Right ventricle myocardium inferior (tissue), 1 donor: ENCODE measurements at places on chromosomes 7 and 10. TPM values are rescaled to one million over a fixed set of nuclear protein-coding genes. Genes with fewer than 3 reads are reported as not detected.

DNA sequence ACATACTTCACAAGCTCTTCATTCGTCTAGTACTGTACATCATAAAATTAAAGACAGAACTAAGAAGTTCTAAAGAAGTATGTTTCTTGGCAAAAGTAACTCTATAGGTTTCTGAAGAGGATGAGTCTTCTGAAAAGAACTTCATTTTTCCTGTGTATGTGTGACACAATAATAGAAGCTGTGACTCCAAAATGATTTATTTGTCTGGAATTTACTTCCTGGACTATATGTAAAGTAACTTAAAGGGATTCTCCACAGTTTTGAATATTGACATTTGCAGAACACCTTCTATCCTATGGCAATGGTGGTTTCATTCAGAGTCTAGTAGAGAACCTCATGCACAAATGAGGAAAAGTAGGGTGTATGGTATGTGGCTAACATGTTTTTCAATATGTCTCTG is 19.8 kb upstream of the CLDN12 start:
- no peak for DNase-seq

Gene GFRA1
- 7.3 TPM for total RNA-seq

Gene SVOPL
- total RNA-seq: not detected

Gene ZNF365
- not detected for total RNA-seq

- no peak for DNase-seq
Observed at GRCh38 chr7:45129181-45129800, 17.8 kb upstream of the TBRG4 start.

Gene FUOM
- total RNA-seq: 7.9 TPM

GRCh38 chr7:41567031-41567730 is 135.7 kb downstream of the INHBA start:
- DNase-seq: no peak

DNA sequence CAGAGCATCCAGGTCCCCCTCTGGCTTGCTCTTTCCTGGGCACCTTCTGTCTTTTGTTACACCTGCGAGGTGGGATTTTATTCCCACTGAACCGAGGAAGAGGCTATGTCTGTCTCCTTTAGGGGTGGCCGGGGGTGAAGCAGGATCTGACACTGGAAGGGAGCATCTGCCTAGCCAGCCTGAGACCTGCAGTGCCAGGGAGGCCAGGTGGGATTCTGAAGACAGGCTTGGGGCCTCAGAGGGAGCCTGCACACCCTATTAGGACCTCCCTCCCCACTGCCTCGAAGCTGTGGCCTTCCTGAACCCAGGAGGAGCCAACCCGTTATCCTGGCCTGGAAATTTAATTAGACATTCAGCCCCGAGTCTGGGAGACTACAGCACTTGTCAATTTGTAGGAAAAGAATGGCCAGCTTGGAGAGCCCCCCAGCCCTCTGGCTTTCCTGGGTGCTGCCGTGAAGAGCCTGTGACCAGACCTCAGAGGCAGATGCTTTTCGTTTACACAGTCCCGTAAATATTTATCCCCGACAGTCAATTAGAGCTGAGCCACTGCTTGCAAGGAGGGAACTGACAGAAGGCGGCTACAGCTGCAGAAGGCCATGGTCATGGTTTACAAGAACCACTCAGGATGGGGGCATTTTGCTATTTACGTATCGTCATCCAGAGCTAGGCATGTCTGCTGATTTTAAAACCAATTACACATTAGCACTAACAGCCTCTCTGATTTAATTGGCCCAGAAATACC is 19.7 kb downstream of the CHAT start:
- DNase-seq: no peak

- DNase-seq: no peak
Observed at GRCh38 chr10:74365109-74365508, 214.1 kb downstream of the ADK start.

GRCh38 chr7:21572331-21573313 is 29.8 kb downstream of the DNAH11 start:
- DNase-seq: no peak

DNA sequence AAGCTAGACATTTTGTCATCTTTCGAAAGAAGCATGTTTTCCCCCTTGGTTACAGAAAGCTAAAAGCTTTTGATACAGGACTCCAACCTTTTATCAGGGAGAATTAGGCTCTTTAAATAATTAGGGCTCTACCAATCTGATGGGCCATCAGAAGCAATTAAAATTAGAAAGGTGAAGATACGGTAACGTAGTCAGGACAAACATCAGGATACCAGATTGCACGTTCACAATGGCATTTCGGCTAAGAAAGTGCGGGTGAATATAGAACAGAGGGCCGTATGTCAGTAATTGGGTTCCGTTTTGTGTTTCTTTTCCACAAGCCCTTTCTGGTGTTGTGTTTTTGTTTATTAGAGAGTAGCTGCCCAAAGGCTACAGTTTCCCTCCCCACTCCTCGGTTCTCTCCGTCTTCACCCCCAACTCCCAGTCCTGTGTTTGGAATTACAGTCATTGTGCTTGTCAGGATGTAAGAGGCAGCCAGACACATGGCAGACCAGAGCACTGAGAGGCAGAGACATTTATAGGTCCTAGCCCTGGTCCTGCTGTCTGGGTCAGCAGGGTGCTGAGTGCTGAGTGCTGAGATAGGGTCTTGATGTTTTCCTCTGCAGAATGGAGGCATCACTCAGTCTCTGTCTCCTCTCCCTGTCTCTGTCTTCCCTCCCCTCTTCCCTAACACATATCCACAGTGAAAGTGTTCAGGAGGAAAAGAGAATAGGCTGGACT is 5.5 kb downstream of the PFKP start:
- DNase-seq: no peak

- DNase-seq: no peak
Observed at GRCh38 chr10:75379817-75380216, 21.7 kb downstream of the ZNF503 start.

DNA sequence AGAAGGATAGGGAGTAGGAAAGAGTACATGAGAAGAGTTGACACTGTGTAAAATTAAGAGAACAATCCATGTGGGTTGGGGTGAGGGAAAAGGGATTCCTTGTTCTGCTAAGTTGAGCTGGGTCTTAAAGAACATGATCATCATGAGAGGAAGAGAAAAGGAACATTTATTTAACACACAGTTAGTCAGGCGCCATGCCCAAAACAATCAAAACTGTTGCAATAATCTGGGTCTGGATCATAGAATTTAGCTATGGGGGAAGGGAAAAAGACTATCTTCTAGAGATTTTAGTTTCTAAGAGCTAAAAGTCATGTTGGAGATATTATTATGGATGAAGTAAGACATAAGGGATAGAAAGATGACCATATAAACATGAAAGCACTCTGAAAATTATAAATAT is 178.9 kb downstream of the SEM1 start:
- DNase-seq: no peak

DNA sequence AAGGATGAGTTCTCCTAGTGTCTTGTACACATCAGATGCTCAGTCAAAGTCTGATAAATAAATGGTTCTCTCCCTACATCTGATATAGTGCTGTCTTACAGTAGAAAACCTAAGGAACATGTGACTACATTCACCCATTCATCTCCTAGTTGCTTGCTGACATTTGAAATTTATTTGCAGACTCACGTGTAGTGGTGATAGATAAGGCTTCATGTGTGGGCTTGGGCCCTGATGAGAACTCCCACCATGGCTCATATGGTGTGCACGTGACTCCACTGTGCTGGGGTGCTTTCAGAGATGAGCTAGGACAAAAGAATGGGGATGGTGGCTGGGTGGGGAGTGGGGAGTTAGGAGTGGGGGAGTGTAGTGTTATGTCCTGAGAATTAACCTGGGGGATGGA is 287.3 kb downstream of the RPS24 start:
- no peak for DNase-seq

Gene COBL
- total RNA-seq: 88.3 TPM

DNA sequence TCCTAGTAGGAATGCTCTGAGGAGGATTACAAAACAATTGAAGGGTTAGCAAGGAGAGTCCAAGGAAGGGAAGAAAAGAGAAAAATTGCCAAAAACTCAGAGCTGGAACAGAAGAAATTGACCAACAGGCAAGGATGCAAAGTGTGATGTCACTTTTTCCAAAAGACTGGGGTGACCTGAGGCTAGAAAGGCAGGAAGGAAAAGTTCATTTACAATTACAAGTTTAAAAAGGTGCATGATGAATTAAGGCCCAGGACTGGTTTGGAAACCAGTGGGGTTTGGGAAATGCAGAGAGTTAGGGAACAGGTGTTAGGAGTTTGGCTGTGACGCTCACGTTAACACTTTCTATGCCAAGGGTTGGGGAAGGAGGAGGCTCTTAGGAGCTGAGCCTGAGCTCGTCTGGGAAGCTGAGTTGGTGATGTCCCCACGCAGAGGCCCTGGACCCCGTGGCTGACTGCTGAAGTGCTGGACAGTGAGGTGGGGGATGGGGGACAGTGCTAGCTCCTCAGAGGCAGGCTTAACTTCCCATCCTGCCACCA is 92.6 kb upstream of the PODXL start:
- DNase-seq: peak; percentile 40

Gene MMD2
- not detected for total RNA-seq

DNA sequence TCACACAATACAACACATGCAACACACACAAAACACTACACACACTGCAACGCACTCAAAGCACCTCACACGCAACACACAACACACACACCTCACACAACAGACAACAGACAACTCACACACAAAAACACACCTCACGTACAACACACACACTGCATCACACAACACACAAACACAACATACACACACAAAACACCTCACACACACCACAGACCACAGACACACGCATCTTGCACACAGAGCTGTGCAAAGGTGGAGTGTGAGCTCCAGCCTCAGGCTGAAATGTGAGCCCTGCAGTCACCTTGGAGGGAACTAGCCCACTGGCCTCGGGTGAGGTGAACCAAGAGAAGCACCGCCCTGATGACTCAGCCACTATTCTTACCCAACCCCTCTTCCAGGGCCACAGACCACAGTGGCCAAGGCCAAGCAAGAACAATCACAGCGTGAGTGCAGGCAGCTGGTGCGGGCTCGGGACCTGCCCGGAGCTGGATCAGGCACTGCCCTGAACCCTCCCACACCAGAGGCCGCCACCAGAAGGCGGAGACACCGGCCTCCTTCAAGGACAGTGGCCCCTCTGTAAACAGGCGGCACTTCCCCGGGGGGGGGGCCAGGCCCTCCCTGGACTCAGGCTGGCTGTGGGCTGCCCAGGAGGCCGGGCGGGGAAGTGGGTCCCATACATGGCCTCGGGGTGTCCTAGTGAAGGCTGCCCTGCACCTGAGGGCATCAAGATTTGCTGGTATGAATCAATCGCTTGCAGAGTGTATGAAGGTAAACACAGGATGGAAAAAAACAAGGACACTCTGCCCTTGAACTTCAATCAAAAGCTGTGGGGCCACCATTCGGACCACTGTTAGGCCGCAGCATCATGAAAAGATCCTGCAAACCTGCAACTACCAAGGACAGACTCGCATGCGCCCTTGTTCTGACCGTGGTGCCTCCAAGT is 106.7 kb downstream of the TNS3 start:
- peak; percentile 89 for DNase-seq

Gene AP3M1
- total RNA-seq: 28.0 TPM

GRCh38 chr10:80412486-80412885 is 4.1 kb downstream of the PRXL2A start:
- DNase-seq: no peak

Gene DNAH11
- 0.08 TPM for total RNA-seq

DNA sequence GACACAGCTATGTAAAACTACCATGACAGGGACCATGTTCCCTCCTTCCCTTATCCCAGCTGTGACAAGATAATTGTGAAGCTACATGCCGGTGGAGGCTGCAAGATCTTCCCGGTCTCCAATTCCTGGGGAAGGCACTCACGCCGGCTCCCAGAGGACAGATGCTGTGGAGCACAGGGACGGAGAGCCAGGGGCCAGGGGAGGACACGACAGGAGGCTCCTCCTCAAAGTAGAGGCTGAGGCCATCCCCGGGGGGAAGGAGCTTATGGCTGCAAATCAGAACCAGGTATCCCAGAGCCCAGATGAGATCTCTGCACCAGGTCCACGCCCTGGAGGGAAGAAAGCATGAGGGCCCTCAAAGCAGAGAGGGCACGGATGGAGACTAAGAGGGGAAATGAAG is 286.2 kb downstream of the TCERG1L start:
- no peak for DNase-seq

DNA sequence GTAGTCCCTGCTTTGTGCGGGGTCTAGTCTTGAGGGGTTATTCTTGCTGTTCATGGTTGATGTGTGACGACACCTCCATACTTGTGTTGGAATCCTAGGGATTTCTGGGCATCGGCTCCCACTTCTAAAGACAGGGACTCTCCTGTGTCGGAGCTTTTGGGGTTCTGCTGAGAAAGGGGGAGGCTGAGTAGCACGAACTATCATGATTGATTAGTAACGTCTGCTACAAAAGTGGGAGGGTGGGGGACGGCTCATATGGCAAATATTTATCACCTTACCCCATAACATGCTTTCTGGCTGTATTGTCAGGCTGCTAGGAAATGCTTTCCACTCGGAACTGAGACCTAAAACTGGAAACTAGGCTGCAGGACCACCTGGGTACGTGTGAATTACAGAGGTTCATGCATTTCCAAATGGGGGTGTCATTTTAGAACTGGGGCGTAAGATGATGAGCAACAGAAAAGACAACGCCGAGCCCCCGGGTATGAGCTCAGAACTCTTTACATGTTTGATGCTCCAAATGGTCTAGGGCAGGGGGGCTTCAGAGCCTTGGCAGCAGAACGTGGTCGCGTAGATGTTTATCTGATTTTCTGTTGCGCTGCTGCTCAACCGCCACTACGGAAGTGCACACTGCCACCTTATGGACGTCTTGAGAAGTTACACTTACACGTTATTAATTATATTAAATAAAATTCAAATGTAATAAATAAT is 15.1 kb upstream of the NME8 start:
- DNase-seq: peak; percentile 72

GRCh38 chr10:23325132-23325531 is 19.5 kb downstream of the C10orf67 start:
- no peak for DNase-seq

DNA sequence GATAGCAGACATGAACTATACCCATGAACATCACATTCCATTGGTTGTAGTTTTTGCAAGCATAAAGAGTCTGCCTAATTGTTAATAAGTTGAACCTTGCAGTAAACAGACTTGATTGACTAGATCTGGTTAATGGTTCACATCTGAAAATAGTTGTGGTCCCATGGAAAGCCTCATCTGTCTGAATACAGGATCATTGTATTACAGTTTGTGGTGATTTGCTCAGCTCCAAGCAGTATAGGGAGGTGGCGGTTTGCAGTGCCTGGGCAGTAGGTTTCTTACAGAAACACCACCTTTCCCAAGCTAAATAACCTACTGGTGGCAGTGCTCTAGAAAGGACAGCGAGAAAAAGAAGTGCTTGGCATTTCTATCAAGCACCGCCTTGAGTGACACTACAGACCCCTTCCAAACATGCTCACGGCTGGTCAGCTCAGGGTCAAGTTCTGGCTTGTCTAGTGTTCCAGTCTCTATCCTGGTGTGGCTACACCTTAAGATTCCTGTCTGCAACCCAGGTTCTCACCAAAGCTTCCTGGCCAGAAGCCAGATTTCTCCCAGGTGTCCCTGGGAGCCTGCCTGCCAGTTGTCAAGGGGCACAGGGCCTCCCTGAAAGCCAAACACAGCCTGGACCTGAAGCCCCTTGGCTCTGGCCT is 119.9 kb downstream of the FANK1 start:
- DNase-seq: no peak

GRCh38 chr7:31192986-31193385 is 140.9 kb downstream of the ADCYAP1R1 start:
- DNase-seq: peak; percentile 73

- no peak for DNase-seq
Observed at GRCh38 chr7:43520201-43520600, 62.7 kb upstream of the STK17A start.

Gene CEP55
- 1.4 TPM for total RNA-seq

GRCh38 chr7:27245798-27246691 is 3.4 kb downstream of the EVX1 start:
- DNase-seq: peak; percentile 69

Gene JAKMIP3
- 1.6 TPM for total RNA-seq
